ENCODE measurements at places on chromosomes 6 and 20.

GRCh38 chr20:62591591-62591990, 50.7 kb upstream of the SLCO4A1 start:
- no peak for DNase-seq

DNA sequence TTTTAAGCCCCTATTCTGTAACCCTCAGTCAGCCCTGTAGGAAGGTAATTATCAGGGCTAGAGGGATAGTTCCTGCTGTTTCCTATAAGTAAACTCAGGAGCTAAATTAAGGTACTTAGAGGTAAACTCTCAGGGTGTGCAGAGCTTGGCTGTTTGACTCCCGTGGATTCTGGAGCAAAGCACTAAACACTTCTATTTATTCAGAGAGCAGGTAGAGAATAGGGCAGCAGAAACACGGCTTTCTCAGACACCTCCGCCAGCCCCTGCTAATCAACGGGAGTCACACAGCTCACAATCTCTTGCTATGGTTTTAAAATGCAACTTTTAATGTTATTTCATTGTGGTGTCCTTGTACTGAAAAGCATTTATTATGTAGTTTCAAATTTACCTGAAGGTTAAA, 21.8 kb downstream of the PRKN start:
- no peak for DNase-seq

DNA sequence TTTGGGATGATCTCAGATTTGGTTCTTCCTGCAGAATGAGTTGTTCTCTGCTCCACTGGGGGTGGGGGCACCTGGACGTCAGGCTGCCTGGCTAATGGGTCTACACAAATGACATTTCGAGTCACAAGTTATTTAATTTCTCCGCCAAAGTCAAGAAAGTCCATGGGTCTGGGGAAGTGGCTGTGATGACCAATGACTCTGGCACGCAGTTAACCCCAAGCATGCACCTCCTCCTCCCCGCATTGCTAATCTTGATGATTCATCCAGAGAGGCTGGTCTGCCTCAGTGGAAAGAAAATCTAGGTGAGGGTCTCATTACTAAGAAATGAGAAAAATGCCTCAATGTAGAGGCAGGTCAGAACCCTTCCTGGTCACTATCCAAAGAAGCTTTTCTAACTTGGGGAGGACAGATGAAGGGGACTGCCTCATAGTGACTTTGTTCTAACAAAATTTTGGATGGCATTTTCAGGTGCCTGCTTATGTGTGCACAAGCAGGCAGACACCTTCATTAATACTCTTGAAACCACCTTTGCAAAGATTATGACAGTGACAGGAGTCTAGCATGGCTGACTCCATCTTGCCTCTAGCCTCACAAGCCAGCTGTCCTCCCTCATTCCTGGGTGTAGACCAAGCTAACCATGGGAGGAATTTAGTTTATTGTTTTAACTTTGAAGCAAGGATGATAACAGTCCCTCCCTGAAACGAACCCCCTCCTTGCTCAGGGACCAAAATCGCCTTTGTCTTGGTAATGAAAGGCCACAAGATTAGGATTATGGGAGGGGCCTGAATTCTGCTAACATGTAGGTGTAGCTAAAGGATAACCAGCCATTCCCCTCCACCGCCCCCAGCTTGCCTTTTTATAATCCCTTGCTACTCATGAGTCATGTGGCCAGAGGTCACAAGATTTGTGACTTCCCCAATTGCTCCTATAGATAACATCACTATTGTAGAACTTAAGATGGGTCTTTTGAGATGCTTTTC, 98.6 kb upstream of the MRPS10 start:
- DNase-seq, result peak; percentile 95

DNA sequence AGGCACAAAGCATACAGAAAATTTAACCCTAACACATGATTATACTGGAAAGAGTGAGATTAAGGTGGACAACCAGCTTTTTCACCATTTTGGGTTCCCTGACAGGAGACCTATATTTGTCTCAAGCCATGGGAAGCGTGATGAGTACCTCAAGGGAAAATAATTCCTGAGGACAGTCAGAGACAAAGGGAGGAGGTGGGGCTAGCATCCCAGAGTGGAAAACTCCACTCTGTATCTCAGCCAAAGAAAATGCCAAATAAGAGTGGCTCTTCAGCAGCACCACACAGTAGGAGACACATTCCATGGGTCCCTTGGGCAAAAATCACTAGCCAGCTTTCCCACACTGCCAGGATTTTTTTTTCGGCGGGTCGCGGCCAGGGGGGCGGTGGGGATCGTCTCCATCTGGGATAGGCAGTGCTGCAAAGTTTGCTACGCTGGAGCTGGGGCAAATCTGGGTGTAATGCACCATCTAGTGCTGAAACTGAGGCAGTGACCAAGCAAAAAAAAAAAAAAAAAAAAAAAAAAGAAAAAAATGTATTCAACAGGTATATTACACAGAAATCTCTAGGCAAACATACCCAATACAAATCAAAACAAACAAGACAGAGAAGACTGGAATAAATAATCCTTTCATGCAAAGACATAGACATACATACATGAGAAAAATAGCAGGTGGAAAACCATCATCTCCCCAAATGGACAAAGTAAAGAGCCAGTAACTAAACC, 77.3 kb upstream of the SLC35F1 start:
- DNase-seq, result peak; percentile 18

DNA sequence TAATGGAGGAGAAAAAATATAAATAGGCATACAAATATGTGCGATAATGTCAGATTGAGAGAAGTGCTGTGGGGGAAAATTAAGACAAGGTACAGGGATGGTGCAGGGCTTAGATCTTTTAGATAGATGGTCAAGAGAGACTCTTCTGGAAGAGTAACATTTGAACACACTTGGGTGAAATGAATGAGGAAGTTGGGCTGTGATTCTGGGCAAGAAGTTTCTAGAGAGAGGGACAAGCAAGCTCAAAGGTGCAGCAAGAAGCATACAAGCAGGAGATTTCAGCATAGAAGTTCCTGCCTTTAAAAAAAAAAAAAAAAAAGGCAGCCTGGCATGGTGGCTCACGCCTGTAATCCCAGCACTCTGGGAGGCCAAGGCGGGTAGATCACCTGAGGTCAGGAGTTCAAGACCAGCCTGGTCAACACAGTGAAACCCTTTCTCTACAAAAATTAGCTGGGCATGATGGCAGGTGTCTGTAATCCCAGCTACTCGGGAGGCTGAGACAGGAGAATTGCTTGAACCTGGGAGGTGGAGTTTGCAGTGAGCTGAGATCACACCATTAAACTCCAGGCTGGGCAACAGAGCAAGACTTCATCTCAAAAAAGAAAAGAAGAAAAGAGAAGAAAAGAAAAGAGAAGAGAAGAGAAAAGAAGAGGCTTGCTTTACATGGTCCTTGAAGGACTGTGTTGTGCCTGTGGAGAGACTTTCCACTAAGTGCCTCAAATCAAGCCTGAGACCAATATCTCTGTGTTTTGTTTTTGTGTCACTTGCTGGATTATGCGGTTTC, 9.7 kb upstream of the CD83 start:
- no peak for DNase-seq

DNA sequence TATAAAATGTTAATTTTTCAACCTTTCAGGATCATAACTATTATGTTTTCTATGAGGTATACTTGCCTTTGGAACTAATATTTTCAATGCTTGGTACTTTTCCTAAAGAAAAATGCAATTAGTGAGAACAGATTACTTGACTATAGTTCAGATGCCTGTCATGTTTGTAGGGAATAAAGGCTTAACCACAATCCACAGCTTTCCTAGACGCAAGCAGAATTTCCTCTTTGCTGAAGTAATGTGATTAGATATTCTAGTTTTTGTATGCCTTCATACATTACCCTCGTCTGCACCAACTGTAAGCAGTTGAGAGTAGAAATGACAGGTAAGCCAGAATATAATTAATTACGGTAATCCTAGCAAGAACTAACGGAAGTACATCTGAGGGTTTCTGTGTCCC, 581.4 kb upstream of the MMS22L start:
- no peak for DNase-seq

GRCh38 chr6:41965429-41966213, 24.0 kb upstream of the CCND3 start:
- no peak for DNase-seq

DNA sequence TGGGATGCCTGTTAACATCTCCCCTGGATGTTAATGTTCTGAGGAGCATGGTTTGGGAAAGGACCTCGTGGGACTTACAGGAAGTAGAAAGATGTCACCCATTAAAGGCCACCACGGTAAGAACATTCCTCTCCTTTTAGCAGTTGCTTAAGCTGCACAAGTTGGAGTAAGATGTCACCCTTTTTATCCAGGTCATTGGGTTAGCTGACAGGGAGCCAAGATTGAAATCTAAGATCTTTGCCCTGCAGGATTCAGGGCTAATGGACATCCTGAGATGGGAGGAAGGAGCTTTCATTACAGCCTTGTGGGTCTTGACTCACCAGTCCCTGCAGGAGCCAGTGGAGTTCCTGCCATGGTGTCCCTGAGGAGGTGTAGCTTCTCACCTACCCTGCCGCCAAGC, 22.1 kb downstream of the PABPC1L start:
- no peak for DNase-seq

- DNase-seq, result no peak
These were observed 157.6 kb downstream of the MCHR2 start for GRCh38 chr6:99836471-99836870.

GRCh38 chr6:3584606-3585005, 127.8 kb upstream of the SLC22A23 start:
- no peak for DNase-seq

GRCh38 chr6:44056392-44057237, 70.6 kb downstream of the MRPL14 start:
- DNase-seq, result no peak

GRCh38 chr6:43990275-43990626, 137.0 kb downstream of the MRPL14 start:
- no peak for DNase-seq

DNA sequence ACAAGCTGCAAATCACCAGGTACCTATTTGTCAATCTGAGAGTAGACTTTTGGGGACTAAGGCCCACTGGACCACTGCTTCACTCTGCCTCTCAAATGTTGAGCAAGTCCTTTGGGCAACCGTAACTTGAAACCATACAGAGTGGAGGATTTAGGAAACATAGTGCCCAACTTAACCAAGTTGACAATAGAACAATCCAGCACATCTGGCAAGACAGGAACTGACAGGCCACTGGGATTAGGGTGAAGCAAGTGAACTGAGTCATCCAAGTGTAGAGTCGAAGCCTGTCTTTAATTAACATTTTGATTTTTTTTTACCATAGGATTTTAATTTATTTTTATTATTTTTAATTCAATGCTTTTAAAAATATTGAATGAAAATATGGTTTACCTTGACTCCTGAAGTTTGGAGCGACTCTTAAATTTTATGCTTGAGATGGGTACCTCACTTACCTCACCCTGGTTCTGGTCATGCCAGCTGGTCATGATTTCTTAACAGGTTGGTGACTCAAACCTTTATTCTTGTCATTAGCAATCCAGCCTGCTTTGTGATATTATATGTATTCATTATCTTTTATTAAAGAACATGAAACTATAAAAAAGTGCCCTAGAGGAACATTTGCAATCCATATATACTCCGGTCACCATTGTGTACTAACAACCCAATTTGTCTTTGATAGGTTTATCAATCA, 312.1 kb upstream of the DEFB112 start:
- no peak for DNase-seq

- DNase-seq, result no peak
These were observed 122.4 kb downstream of the IPCEF1 start for GRCh38 chr6:154234019-154234772.

- no peak for DNase-seq
These were observed 3.3 kb downstream of the KCNS1 start for GRCh38 chr20:45097485-45098102.

DNA sequence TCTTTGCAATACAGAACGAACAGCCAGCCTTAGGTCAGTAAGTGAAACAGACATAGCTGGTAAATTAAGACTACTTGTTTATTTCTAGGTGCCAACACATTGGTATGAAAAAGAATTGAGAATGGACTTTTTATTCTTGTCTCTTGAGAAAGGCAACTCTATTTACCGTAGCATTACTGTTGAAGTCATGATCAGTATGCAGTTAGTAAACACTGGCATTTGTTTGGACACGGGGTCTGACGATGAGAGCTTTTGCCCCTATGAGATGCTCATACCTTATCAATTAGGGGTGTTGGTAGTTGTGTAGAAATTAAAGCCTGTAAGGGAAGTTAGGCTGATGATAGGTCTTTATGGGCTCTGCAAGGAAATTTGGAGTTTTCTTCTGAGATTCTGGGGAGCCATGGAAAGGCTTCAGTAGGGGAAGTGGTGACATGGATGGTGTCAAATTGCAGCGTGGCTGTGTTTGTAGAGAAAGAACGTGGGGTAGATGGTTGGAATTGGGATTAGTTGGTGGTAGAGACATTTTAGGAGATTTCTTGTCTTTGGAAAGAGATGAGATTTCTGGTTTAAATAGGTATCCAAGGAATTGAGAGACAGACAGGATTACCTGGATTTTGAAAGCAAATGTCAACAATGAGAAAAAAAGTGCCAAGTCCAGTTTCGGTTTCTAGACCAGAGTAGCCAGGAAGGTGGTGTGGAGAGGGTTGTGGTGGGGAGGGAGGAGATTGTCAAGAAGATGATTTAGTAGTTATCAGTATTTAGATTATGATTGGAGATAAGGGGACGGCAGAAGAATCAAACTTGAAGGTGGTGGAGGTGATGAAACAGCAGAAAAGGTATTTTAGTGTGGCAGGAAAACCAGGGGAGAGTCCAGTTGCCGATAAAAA, 116.6 kb downstream of the JARID2 start:
- no peak for DNase-seq

- DNase-seq, result no peak
These were observed 7.7 kb downstream of the DUSP22 start for GRCh38 chr6:300026-300425.

DNA sequence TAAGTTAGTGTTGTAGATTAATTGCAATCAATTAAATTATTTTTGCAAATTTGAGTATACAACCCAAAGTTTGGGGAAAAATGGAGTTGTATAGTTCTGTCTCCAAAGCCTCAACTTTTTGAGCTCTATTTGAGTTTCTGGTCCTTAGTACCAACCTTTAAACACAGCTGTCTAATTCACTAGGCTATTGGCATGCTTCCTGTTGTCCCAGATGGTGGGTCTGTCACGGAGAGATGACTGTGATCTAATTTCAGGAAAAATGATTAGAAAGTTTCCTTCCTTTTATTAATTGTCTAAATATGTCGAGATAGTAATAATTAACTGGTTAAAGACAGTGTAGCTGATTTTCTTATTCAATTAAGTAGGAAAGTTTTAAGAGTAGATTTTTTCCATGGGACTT, 109.6 kb downstream of the SCAF8 start:
- no peak for DNase-seq

DNA sequence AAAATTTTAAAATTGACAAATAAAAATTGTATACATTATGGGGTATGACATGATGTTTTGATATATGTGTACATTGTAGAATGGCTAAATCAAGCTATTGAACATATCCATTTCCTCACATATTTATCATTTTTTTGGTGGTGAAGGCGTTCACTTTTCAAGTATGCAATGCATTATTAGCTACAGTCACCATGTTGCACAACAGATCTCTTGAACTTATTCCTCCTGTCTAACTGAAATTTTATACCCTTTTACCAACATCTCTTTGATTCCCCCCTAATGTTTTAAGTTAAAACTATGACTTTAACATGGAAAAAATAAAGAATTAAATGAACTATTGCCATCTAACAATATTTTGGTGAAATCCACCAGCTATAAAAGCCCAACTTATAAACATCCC, 65.2 kb upstream of the UST start:
- DNase-seq, result no peak
